ENCODE measurements at places on chromosomes 7 and 10.

DNA sequence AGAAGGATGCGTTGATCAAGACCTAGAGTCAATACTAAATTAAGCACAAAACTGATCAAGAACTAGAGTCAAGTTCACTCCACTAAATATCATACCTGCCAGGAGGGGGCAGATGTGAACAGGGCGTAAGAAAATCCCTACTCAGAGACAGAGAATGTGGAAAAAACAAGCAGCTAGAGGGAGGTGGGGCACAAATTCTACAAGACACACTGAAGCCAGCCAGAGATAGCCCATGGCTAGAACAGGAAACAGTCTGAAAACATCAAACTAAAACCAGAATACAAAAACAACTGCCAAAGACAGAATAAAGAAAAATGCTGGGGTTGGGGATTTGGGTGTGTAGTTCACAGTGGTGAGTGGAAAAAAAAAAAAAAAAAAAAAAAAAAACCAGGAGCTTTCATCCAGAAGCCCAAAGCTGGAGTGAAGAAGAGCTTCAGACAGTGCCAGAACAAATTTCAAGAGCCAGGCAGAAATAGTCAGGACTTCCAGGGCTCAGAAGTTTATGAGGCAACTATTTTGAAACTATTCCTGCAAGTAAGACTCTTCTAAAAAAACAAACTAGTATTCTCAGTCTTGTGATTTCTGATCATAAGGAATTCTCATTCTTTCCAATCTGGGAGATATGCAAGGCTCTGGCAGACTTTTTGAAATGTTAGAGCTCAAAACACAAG, 118.3 kb downstream of the CCDC71L start:
- DNase-seq: peak; percentile 80

- DNase-seq: no peak
Measured at GRCh38 chr7:24843821-24844434, 86.7 kb upstream of the GSDME start.

GRCh38 chr10:126090911-126091728, 194.8 kb downstream of the FANK1 start:
- no peak for DNase-seq

- DNase-seq: no peak
Measured at GRCh38 chr10:28797904-28798371, 120.6 kb downstream of the BAMBI start.

GRCh38 chr7:138902161-138902560, 79.0 kb downstream of the KIAA1549 start:
- no peak for DNase-seq

DNA sequence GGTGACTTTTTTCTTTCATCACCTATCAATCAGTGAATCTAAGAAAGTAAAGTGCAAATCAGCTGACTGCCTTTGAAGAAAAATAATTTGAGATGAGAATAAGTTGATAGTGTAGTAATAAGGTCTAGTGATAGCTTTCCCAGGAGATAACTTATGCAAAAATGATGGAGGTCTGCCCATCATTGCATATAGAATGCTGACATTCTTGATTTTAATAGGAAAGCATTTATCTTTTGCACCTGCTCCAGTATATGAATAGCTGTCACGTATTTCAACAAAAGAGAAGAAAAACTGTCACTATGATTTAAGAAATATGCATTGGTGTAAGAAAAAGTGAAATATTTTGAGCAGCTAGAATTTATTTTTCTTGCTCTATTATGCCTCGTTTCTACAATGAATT, 46.8 kb downstream of the PTTG1IP2 start:
- no peak for DNase-seq

GRCh38 chr10:95440038-95440725, 121.0 kb downstream of the SORBS1 start:
- no peak for DNase-seq

DNA sequence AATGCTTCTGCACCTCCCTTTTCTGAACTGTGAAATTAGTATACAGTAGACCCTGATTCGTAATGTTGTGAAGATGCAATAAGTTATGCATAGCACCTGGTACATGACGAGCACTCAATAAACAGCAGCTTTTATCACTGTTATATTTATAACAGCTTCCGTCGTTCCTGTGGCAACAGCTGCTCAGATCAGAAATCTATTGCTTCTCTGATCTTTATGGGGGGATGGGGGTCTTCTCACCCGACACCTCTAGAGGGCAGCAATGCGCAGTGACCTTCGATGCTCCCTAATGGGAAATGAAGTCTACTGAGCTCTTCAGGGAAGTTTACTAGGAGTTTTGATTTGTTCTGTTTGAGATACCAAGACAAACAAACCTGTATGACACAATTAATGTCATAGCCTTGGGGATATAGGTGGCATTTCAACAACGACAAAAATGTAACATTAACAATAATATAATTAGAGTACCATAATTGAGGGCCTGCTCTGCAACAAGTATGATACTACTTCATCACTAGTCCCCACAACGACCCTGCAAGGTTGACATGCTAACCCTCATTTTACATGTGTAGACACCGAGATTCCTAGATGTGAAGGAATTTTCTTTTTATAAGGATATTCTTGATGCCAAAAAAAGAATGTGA, 289.6 kb downstream of the SFMBT2 start:
- peak; percentile 69 for DNase-seq

DNA sequence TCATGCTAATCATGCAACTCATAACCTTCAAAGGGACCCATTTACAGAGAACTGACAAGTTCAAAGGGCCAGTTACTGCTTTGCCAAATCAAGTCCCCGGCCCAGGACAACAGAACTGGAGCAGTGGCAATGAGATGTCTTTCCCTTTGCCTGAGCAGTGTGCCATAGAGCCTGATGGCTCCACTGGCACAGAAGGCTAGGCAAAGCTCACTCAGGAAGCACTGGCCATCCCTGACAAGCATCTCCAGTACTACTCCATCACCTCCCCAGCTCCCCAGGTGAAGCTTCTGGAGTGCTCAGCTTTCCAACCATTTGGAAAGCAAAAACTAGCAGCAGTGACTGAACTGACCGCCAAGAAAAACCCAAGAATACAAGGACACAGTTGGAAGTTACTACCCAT, 108.3 kb downstream of the SGMS1 start:
- no peak for DNase-seq

DNA sequence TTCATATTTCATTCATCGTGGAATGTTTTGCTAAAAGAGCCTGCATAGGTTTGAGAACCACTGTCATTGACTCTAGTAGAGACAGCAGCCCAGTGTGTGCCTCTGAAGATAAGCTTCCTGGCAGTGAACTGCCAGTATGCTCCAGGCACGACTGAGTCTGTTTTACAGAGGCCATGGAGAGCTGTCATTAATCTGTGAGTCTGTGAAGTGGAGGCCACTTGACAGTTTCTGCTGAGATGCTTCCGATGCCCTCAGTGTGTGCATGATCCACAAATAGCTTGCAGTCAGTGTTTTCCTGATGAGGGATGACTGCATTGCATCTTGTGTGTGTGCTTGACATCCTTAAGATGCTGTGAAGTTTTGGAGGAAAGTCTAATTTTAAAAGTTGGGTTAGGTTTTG, 162.2 kb downstream of the PFKFB3 start:
- no peak for DNase-seq

- no peak for DNase-seq
Measured at GRCh38 chr10:124551097-124551496, 89.5 kb downstream of the LHPP start.

DNA sequence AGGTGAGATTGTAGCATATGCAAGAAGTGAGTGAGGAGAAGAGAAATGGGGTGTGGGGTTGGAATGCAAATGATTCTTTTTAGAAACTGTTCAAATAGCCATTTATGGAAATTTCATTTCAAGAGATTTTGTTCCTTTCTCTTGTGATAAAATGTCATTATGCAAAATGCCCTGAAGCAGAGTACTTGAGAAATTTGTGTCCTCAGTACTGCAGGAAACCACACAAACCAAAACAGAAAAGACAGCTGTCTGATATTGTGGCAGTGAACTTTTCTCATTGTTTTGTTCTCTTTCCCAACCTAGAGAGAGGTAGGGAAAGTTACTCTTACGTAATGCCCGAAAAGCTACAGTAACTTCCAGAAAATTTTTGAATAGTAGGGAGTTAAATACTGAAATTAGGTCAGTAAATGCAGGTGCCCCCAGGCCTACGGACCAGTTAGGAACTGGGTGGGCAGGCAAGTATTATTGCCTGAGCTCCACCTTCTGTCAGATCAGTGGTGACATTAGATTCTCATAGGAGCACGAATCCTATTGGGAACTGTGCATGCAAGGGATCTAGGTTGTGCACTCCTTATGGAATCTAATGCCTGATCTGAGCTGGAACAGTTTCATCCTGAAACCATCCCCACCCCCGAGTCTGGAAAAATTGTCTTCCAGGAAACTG, 34.0 kb downstream of the DLD start:
- peak; percentile 60 for DNase-seq

- DNase-seq: no peak
Measured at GRCh38 chr10:27383595-27384542, 120.2 kb upstream of the RAB18 start.

DNA sequence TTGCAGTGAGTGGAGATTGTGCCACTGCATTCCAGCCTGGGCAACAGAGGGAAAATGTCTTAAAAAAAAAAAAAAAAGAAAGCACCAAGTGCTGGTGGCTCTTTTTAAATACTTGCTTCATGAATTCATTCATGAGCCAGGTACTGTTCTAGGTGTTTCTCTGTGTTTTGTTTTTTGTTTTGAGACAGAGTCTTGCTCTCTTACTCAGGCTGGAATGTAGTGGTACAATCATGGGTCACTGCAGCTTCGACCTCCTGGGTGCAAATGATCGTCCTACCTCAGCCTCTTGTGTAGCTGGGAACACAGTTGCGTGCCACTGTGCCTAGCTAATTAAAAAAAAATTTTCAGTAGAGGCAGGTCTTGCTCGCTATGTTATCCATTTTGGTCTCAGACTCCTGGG, 5.3 kb downstream of the STOX1 start:
- no peak for DNase-seq

- DNase-seq: no peak
Measured at GRCh38 chr7:43735403-43735801, 6.1 kb upstream of the COA1 start.

GRCh38 chr10:21406595-21407193, 118.8 kb downstream of the SKIDA1 start:
- DNase-seq: no peak

- no peak for DNase-seq
Measured at GRCh38 chr10:102425444-102425843, 4.8 kb downstream of the FBXL15 start.

DNA sequence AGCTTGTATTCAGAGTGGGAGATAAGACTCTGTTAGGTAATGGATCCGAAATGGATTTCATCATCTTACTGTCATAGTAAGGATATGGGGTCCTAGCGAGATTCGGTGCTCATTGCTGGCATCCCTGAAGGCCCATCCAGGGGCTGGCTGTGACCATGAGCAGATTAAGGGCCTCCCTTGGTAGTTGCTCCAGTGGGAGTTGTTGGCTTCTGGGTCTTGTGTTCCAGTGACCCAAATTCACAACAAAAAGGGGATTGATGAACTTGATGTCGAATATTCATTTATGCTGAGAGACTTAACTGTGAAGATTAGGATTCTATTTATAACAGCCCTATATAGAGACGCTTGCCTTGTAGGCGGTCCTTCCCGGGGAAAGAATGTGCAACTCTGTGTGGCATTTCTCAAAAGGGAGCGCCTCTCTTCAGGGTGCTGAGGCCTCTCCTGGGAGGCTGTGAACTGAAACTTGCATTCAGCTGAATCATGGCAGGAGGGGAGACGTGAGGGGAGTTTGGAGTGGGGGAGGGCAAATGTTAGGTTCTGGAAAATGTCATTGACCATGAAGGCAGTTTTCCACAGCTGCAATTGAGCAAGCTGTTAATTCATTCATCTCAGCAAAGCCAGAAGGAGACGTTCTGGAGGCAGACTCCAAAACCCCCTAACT, 233.1 kb upstream of the FZD8 start:
- DNase-seq: no peak

DNA sequence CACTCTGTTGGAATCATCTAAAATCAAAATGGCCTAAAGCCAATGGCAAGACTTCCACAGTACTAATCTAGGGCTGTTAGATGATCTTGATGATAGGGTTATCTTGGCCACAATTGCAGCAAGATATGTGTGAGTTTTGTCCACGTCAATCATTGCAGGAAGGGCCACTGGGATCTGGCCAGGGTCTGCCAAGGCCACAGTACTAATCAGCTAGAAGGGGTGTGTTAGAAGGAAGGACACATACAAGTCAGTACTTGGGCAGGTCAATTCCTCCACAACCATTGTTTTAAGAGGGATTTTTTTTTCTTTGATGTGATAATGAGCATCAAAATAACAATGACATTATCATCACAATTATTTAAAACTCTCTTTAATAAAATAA, 1.6 kb downstream of the LMOD2 start:
- DNase-seq: no peak

DNA sequence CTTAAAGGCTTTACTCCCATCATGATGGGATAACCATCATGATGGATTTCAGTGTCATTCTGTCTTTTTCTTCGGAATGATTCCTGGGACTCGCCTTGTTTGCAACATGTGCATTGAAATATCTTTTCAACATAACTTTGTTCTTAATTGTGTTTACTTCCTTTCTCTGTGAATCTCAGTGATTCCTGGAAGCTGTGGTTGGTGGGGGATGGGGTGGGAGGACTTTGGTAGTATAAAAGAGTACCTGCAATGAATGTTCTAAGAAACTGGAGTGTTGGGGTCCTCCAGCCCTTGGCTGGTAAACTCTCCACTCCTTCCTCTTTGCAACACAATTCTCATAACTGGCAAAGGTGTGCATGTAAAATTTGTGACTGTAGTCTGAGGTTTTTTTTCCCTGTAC, 11.5 kb upstream of the SH2D4B start:
- no peak for DNase-seq

DNA sequence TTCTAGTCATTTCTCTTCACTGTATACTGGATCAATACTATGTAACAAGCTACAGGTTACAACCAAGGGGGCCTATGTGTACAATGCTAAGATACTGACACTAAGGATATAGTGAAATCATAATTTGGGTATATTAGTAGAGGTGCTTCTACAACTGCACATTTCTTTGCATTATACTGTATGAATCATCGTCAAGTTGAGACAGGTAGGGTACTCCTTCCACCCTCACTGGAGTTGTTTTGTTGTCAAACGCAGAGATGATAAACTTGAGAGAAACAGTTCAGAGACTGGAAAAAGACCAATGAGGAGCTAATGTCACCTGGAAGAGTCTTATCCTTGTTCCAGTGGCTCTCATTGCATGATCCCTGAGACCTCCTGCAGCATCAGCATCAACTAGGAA, 208.2 kb upstream of the PRPS1L1 start:
- no peak for DNase-seq

- DNase-seq: no peak
Measured at GRCh38 chr10:15539262-15539661, 168.2 kb upstream of the FAM171A1 start.

GRCh38 chr10:100774223-100774622, 28.8 kb downstream of the PAX2 start:
- DNase-seq: no peak

- DNase-seq: no peak
Measured at GRCh38 chr7:146709451-146710027, 592.9 kb downstream of the CNTNAP2 start.
